ENCODE measurements at places on chromosomes 16 and 17.
A peak's percentile ranks its signal among the peaks of the same experiment; 100 is the strongest.

DNA sequence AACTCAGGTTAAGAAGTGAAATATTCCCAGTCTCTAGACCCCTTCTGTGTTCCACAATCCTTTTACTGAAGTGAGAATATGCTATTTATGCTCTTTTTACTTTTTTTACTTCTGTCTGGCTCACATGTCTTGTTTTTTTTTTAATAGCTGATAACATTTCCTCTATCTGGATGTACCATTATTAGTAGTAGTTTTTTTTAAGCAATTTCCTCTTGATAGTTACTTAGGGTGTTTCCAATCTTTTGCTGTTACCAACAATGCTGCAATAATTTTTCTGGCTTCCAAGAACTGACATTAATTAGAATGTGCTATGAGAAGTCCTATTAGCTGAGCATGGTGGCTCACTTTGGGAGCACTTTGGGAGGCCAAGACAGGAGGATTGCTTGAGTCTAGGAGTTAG is 32.0 kb downstream of the KSR1 start:
- no peak for DNase-seq

GRCh38 chr17:18856570-18856915 is 1.4 kb upstream of the PRPSAP2 start:
- DNase-seq: peak; percentile 5

DNA sequence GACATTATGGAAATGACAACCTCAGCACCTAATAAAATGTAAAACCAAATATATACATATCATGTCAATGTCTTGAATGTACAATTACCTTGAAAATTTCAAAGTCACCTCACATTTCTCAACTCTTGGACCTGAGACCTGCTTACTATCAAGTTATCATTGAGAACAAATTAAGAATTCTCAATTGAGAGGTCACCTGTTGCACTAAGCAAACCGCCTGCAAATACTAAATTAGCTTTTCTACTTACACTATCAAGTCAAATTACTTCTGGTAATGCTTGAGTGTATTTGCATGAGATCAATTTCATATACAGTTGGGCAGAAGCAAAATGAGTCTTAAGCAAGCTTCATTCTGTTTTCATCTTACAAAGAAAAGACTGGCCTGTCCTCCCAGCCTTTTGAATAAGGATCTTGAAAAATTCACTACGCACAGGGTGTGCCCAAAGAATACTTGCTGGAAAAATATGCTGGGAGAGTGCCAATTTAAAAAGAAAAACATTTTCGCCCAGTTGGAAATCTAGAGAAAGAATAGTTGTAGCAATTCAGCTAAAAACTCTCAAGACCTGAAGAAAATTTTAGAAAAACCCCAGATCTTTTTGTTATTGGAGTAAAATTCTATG is 35.7 kb downstream of the KANSL1 start:
- no peak for DNase-seq

DNA sequence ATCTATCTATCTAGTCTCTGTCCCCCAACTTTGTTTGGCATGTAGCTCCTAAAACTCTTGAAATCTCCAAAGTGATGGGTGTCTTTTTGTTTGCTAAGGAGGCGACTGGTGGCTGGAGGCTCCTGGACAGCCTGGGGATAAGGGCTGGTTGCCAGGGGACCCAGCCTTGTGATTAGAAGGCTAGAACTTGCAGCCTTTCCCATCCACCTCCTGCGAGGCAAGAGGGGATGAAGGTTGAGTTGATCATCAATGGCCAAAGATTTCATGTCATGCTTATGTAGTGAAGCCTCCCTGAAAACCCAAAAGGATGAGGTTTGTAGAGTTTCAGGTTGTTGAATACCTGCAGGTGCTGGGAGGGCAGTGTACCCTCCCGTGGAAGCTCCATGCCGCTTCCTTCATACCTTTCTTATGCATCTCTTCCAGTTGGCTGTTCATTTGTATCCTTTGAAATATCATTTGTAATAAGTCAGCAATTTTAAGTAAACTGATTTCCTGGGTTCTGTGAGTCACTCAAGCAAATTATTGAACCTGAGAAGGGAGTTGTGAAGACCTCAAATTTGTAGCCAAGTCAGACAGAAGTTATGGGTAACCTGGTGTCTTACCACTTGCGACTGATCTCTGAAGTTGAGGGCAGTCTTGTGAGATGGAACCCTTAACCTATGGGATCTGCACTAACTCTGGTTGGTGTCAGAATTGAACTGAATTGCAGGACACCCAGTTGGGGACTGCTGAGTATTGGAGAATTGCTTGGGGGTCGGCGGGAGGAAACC is 202.4 kb downstream of the SEC14L1 start:
- no peak for DNase-seq

DNA sequence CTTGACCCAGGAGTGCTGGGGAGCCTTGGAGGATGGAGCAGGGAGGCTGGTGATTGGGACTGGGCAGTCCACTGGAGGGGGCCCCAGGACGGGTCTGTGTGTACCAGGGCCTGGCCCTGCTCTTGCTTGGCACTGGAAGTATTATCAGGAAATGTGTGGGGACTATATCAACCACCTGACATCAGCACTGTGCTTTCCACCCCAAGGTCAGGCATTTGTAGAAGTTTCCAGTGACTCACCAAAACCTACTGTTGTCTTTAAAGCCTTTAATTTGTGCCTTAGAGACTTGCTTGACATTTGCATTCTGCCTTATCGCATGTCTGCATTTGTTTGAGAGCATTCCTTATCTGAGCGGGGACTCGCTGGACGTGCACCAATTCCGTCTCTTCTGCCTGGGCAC is 323.1 kb downstream of the FOXL1 start:
- DNase-seq: no peak

DNA sequence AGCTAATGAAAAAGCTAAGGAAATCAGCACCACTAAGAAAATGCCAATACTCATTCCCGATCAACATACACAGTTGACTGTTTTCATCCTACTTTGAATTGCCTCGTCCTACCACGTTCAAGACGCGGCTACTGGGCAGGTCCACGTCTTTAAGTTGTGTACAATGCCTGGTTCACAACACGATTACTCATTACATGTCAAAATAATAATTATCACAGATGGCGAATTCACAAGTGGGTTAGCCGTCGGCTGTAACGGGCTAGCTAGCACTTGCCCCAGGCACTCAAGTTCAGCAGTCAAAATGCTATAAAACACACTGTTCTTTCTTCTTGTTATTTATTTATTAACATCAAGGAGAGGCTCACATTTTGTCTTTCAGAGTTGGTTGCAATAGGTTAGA is 124.2 kb downstream of the ZFHX3 start:
- no peak for DNase-seq

GRCh38 chr16:84105301-84105815 is 11.4 kb downstream of the MBTPS1 start:
- DNase-seq: no peak

GRCh38 chr16:67151431-67152097 is 766 bp upstream of the B3GNT9 start:
- DNase-seq: no peak

DNA sequence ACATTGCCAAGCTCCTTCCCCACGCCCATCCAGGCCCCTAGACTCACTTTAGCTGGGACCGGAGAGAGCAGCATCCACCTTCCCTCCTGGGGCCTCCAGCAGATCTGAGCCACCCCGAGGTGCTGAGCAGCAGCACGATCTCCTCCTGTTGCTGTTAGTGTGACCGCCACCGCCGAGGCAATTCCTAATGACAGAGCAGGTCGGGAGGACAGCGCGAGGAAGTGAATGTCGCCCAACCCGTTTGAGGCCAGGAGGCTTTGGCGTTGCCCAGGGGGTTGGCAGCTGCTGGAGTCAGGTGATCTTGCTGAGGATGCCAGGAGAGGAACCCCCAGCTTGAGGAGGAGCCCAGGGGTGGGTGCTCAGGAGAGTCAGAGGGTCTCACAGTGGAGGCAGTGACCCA is at the start of gene RNF222:
Gene RNF222 (minus strand): TSS at position 192 of the 400 bp plus-strand sequence. CDS start 4,366 bp downstream, outside the sequence.
- DNase-seq: no peak

- no peak for DNase-seq
These were observed 13.3 kb downstream of the CDH3 start for GRCh38 chr16:68658341-68658973.

GRCh38 chr17:56880133-56880532 is 33.7 kb downstream of the TRIM25 start:
- DNase-seq: no peak

GRCh38 chr16:50248845-50249244 is 17.5 kb upstream of the ADCY7 start:
- no peak for DNase-seq

- no peak for DNase-seq
These were observed 14.9 kb downstream of the FAM222B start for GRCh38 chr17:28827672-28828071.

GRCh38 chr17:32443827-32444300 is 446 bp upstream of the PSMD11 start:
- DNase-seq: no peak

- no peak for DNase-seq
These were observed 204.7 kb downstream of the ZNF423 start for GRCh38 chr16:49651226-49651625.

GRCh38 chr17:60916043-60916442 is 238.4 kb downstream of the BCAS3 start:
- DNase-seq: no peak

GRCh38 chr16:11049396-11050059 is 105.2 kb downstream of the CLEC16A start:
- no peak for DNase-seq

DNA sequence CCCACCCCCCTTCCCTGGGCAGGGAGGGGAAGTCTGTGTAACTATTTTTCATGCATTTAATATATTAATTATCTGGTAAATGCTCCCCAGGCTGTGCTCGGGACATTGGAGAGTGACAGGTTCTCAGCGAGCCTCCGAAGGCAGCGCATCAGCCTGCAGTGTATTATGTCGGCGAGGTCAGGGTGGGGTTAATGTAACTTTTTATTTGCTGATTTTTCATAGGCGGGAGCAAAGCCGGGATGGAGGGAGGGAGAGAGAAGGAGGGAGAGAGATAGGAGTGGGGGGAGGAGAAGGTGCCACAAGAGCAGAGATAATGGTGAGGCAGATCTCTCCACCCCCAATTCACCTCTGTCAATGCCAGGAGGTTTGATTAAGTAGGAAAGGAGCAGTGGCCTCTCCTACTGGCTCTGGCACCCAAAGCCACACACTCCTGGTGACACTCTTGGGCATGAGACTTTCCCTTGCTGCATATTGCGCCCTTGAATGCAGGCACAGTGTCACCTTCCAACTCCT is 104.0 kb downstream of the MRM1 start:
- DNase-seq: no peak

DNA sequence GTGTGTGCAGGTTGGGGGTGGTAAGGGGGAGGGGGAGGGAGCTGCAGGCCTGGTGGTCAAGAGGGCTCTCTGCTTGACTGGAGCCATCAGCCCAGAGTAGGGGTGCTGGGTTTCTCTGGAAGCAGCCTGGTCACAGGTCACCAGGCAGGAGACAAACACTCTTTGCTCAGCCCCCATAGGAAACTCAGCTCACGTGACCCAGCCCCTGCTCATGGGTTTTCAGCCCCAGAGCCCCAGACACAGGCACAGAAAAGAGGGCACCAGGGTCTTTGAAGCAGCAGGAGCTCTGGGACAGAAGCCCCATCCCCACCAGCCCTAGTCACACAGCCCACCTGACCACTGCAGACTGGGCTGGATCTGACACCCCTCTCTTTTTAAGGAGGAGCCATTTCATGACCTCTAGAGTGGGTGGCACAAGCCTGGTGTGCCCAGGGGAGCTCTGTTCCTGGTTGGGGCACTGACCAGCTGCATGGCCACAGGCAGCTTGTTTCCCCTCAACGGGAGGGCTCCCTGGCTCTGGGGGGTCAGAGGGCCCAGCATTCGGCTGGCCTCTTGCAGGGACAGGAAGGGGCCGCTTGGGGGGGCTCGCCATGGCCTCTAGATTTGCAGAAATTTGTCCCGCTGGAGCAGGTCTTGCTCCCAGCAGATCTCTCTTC is 13.8 kb upstream of the CD79B start:
- DNase-seq: peak; percentile 92

- no peak for DNase-seq
These were observed 214.1 kb downstream of the SEC14L1 start for GRCh38 chr17:77354670-77355455.

GRCh38 chr17:44350733-44351226 is 5.7 kb downstream of the GRN start:
- DNase-seq: peak; percentile 84

DNA sequence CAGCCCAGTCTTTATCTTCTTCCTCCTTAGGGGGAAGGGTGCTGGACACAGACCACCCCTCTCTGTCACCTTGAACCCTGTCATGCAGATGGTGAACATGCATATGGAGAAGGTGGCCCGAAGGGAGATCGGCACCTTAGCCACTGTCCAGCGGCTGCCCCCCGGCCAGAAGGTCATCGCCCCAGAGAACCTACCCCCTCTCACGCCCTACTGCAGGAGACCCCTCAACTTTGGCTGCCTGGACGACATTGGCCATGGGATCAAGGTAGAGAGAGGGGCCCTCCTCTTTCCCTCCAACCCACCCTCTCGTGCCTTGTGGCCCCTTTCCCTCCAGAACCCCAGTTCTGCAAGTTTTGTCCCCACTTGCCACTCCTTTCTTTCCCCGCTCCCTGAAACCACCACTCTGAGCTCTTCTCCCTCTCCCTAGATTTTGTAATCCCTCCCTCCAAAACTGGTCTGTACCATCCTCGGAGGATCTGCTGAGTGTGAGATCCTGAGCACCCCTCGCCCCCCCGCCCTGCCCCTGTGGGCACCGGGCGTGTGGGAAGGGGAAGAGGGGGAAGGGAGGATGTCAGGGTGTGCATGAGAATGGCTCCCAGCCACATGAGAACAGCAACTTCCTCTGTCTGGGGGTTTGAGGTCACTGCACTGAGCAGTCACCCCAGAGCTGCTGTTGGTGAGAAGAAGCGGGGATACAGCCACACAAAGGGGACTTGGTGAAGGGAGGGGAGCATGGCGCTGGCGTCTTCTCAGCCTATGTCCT is 7.3 kb downstream of the ABI3 start:
- DNase-seq: peak; percentile 46

DNA sequence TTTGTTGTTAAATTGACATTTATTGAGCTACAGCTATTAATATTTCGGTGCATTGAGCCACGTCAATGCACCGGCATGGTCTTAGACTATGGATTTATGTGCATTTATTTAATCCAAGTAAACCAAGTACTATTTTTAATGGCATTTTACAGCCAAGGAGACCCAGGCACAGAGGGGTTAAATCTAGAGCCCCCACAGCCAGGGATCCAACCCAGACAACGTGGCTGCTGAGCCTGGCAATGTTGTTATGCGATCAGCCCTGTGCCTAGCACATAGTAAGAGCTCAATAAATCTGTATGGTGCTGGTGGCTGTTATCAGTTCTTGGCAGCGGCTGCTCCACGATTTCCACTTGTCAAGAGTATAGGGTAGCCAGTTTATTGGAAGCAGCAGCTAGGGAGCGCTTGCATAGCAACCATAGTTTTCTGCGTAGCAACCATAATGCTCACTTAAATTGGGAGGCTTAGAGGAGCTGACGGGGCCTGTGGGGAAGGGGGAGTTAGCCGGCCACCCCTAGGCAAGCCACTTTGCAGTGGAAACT is 541 bp upstream of the RBBP6 start:
- no peak for DNase-seq

- peak; percentile 91 for DNase-seq
These were observed 45.5 kb downstream of the CYTH1 start for GRCh38 chr17:78736526-78737079.

DNA sequence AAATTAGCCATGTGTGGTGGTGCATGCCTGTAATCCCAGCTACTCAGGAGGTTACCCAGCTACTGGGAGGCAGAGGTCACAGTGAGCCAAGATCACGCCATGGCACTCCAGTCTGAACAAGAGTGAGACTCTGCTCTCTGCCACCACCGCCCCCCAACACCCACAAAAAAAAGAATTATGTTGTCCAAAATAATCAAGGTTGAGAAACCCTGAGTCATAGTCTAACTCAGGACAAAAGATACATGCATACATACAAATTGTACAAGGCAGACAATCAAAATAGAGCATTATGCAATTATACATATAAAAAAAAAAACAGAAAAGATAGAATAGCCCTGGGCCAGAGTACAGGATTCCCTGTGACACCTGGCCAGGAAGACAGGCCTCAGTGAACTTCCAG is 6.6 kb upstream of the KPNB1 start:
- DNase-seq: peak; percentile 41

Measured in OCI-LY7 (cell line).